ENCODE measurements at places on chromosomes 7 and 10.

DNA sequence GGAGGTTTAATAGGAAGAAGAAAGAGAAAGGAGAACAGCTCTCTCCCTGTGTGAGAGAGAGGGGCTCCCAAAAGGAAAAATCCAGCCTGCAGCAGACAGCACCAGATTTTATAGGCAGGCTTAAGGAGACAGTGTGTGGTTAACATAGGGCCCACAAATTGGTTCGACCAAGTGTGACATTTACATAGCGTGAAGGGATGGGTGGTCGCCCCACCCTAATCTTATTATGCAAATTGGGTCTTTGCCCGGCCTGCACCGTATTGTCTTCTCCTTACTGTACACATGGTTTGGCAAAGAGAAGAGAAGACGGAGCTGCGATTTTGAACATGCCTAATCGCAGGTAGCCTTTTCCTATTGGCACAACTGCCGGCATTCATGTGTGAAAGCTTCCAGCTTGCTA is 756.3 kb downstream of the NXPH1 start:
- no peak overlapping the region for H3K27ac ChIP-seq
- H3K4me3 ChIP-seq, result no peak overlapping the region
- no peaks in the 10 kb centered on the region for H3K27me3 ChIP-seq
- no peak for DNase-seq
- H3K36me3 ChIP-seq, result no peaks in the 10 kb centered on the region

- no peaks in the 10 kb centered on the region for H3K36me3 ChIP-seq
- H3K4me3 ChIP-seq, result no peak overlapping the region
- H3K27me3 ChIP-seq, result peaks cover 6% of the 10 kb centered on the region
- DNase-seq, result no peak
Observed at GRCh38 chr7:102323914-102324195, 32.4 kb downstream of the SPDYE6 start.

- H3K36me3 ChIP-seq, result no peaks in the 10 kb centered on the region
- DNase-seq, result no peak
- H3K4me1 ChIP-seq, result no peaks in the 10 kb centered on the region
- no peak overlapping the region for H3K27ac ChIP-seq
- no peak overlapping the region for H3K4me3 ChIP-seq
Observed at GRCh38 chr7:70810558-70811139, 321.3 kb upstream of the GALNT17 start.

- no peak overlapping the region for H3K4me3 ChIP-seq
- no peak for DNase-seq
- H3K36me3 ChIP-seq, result no peaks in the 10 kb centered on the region
- no peak overlapping the region for H3K27ac ChIP-seq
- no peaks in the 10 kb centered on the region for H3K4me1 ChIP-seq
- H3K27me3 ChIP-seq, result no peaks in the 10 kb centered on the region
Observed at GRCh38 chr10:13399236-13399635, 51.1 kb upstream of the SEPHS1 start.

DNA sequence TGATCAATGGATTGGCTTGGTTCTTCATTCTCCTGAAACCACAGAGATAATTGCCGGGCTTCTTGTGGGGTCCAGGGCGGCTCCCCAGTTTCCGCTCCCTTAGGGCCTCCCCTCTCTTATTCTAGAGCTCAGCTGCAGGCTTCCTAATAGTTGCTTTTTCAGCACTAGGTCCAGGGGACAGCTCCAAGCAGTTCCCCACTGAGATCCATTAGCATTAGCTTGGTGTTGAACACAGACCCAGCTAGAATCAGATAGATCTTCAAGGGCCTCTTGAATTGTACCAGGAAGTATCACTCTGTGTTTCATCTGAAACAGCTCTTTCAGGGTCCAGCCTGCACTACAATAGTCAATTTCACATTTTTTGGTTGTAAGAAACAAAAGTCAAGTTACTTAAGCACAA is 238.7 kb downstream of the SEC23IP start:
- no peak overlapping the region for H3K27ac ChIP-seq
- no peaks in the 10 kb centered on the region for H3K4me1 ChIP-seq
- no peak for DNase-seq

- no peak overlapping the region for H3K4me3 ChIP-seq
- no peak overlapping the region for H3K27ac ChIP-seq
- no peak for DNase-seq
- H3K36me3 ChIP-seq, result no peaks in the 10 kb centered on the region
Observed at GRCh38 chr10:93710333-93710909, 8.0 kb upstream of the FRA10AC1 start.

- no peaks in the 10 kb centered on the region for H3K4me1 ChIP-seq
- no peak overlapping the region for H3K4me3 ChIP-seq
- H3K36me3 ChIP-seq, result no peaks in the 10 kb centered on the region
- H3K27me3 ChIP-seq, result no peaks in the 10 kb centered on the region
- H3K27ac ChIP-seq, result no peak overlapping the region
Observed at GRCh38 chr7:116339564-116339963, 129.2 kb downstream of the TES start.

- H3K27ac ChIP-seq, result no peak overlapping the region
- DNase-seq, result no peak
- H3K27me3 ChIP-seq, result no peaks in the 10 kb centered on the region
- H3K4me1 ChIP-seq, result no peaks in the 10 kb centered on the region
Observed at GRCh38 chr10:69863580-69863979, 61.9 kb downstream of the COL13A1 start.
